ENCODE measurements at places on chromosomes 1 and 21. TPM values are rescaled to one million over a fixed set of nuclear protein-coding genes. Genes with fewer than 3 reads are reported as not detected.
A peak's percentile ranks its signal among the peaks of the same experiment; 100 is the strongest.

Gene GCSAML
- not detected for total RNA-seq

GRCh38 chr1:24126672-24127023, 14.7 kb upstream of the MYOM3 start:
- no peak for DNase-seq

Gene INTS3
- total RNA-seq, result 88.3 TPM

Gene CELA2B
- not detected for total RNA-seq

Gene TTC39A
- 0.35 TPM for total RNA-seq

DNA sequence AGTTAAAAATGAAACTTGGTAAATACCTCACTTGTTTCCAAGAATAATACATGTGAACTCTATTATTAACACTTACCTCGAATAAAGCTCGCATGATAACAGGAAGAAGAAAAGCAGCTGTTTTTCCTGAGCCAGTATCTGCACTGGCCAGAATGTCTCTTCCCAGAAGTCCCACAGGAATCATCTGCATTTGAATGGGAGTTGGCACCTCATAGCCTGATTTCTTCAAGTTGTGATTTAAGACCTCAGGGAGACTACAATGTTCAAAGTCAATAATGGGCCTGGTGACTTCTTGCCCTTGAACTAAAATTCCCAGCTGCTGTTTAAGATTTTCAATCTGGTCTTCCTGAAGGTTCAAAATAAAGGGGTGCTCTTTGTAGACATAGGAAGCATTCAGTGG, 3.8 kb downstream of the DDX59 start:
- no peak for DNase-seq

Gene KDF1
- 5.1 TPM for total RNA-seq

GRCh38 chr1:202201266-202201665, 7.7 kb downstream of the LGR6 start:
- no peak for DNase-seq

DNA sequence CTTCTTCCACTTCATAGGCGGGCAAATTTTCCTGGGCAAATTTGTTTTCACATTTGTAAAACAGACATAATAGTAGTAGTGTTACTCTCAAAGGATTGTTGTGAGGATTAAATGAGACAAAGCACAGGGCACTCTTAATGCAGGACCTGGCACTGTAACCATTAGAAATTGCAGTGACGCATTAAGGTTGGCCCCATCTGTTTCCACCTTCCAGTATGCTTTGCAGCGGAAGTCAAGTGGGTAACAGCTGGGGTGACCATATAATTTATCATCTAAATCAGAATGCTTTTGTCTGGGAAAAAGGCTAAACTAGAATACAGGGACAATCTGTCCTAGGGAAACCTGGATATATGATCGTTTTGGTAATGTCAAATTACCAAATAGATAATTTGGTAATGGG, 132.5 kb upstream of the CACHD1 start:
- no peak for DNase-seq

DNA sequence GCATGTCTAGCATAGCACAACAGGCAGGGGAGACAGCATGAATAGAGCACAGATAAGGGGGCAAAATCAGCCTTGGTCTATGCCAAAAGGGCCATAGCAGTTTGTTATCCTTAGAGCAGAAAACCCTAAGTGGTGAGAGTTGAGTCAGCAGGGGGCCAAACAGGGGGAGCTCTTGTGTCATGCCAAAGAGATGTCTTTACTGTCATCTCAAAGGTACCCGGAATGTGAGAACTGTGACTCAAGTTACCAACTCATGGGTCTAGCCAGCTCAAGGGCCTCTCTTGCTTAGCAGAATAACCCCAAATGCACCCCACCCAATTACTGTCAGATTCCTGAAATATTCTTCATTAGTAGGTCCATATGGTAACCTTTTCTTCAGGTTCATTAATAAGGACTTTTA, 45.9 kb upstream of the NRDC start:
- DNase-seq, result no peak

Gene HSD3B2
- not detected for total RNA-seq

DNA sequence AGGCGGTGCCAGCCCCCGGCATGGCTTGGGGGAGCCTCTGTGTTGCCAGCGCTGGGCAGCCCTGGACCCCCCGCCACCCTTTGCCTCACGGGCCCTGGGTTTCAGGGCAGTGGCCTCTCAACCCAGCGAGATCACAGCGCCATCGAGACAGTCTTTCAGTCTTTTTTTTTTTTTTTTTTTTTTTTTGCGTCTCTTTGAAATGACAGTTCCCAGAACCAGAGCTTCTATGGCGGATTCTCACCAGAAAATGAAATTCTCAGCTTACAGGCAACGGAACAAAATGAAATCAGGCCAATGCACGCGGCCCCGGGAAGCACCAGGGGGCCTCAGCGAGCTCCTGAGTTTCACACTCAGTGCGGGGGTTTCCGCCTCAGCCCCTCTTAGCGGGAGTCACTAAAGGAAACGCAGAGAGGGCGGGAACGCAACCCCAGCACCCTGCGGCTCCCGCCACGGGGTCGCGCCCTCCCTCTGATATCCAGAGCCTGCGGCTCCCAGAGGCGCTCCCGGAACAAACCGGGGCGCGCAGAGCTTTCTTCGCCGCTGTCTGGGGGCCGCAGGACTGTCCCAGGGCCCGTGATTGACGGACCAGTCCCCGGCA, 8.0 kb upstream of the COL6A1 start:
- peak; percentile 49 for DNase-seq

Gene KCNA10
- not detected for total RNA-seq

DNA sequence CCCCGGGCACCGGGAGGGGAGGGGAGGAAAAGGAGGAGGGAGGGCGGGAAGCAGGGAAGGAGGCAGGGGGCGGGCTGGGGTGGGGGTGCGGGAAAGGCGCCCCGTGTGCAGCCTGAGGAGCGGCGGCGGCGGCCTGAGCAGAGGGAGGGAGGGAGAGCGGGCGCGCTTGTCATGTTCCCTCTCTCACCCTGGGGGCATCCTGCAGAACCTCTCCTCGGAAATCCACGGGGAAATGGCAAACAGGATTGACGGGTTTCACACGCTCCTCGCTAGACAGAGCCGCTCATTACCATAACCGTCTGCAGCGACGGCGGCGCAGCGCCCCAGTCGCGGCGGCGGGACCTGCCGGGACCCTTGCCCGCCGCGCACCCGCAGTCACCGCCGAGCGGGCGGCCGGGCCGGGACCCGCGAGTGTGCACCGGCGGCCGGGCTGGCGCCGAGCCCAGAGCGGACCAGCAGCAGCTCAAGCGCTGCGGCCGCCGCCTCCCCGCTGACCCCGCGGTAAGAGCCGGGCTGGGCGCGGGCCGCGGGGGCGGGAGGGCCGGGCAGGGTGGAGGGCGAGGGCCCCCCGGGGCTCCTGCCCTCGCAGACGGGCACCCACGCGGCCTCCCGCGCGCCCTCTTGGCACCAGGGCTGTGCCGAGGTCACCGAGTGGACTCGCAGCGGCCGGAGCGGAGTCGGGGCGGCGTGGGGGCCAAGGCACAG, at the start of gene SERTAD4:
SERTAD4 (plus strand) TSS at position 286 of the 705 bp plus-strand sequence. CDS start 5,165 bp downstream, outside the sequence.
- DNase-seq, result peak; percentile 57

Gene IGSF9
- 0.44 TPM for total RNA-seq

DNA sequence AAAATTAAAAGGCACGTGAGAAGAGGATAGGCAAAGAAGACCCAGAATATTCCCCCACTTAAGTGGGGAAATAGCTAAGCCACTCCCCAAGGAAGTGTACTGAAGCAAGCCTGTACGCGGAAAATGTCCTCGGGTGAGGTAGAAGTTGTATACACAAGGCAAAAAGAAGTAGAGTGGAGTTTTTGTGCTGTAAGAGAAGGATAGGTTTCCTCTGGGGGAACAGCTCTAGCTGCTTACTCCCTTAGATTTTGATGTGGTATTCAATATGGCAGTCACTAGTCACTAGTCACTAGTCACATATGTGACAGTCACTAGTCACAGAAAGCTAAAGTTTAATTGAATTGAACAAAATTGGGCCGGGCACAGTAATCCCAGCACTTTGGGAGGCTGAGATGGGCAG, 7.6 kb downstream of the TXNIP start:
- no peak for DNase-seq

DNA sequence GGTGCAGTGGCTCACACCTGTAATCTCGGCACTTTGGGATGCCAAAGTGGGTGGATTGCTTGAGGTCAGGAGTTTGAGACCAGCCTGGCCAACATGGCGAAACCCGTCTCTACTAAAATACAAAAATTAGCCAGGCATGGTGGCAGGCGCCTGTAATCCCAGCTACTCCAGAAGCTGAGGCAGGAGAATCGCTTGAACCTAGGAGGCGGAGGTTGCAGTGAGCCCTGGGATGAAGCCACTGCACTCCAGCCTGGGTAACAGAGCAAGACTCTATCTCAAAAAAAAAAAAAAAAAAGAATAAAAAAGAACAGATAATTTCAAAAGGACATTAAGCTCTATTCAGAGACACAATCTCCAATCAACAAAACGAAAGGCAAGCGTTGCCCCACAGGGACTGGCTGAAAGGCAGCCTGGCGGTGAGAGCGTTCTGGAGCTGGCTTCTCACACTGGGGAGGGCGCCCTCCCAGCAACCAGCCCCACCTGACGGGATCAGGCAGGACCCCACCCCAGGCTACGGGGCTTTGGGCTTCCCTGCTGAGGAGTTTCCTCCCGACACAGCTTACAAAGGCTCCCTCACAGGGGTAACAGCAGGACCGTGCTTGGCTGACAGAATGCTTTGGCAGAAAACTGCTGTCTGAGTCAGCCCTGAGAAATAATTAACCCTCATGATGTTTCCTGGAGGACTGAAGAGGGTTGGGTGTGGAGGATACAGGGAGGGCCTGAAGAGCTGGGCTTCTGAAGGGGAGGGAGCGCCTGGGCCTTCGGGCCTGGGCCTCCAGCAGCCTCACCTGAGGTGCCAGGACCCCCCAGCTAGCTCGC, 31.1 kb upstream of the SRP9 start:
- peak; percentile 98 for DNase-seq

Gene OR13G1
- total RNA-seq, result not detected

GRCh38 chr1:59751801-59752200, 62.9 kb upstream of the HOOK1 start:
- DNase-seq, result peak; percentile 32

DNA sequence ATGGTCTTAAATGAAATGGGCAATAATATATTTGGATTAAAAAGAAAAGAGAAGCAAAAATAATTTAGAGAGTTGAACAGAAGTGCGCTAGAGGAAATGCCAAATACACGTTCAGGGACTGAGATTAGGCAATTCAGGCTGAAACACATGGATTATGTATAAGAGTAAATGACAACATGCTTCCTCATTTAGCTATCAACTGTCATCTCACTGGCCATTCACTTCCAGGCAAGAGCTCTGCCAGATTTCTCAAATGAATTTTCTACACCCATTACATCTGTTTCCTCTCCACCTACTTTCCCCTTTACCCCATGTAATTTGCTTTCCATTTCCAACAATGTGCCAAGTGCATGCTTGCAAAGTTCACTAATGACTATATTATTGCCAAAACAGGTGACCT, 582.4 kb downstream of the LTN1 start:
- DNase-seq, result no peak

Gene FALEC
- total RNA-seq, result not detected

Gene CCDC17
- 3.9 TPM for total RNA-seq

DNA sequence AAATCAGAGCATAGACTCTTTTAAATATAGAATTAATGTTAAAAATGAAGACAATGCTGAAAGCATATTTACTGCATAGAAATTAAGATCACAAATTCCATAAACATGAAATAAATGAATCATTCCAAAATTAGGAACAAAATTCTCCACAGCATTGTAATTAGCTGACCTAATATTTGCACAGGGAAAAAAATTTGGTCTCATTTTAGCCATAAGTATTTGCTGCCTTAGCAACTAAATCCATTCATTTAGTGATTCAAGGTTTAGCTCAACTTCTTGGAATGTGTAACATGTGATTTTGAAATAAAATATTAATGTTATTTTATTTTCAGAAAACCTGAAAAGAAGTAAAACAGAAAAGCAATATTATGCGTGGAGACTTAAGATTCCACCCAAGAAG, 25.5 kb downstream of the ADAMTS5 start:
- DNase-seq, result no peak

Gene RAP1GAP
- total RNA-seq, result 0.22 TPM

DNA sequence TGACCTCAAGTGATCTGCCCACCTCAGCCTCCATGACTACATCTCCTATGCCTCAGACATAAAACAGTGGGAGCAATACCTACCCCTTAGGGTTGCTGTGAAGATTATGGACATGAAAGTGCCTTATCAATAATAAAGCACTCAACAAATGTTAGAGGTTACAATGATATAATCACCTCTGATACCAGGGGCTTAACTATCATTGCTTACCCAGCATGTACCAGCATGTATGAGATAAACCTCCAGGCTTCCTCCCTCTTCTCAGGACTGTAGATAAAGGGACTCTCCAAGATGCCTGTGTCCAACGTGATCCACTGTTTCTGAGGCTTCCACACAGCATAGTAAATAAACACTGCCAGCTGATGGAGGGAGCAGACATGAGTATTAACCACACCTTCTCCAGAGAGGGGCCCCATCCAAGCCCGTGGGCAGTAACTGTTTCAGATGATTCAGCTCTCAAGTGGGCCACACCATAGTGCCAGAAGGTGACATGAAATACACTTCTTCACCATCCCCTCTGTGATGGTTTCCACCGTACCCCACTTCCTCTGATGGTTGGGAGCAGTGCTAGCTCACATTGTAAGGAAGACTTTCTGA, 26.2 kb downstream of the RHBDL2 start:
- no peak for DNase-seq

Gene VANGL2
- 0.26 TPM for total RNA-seq

GRCh38 chr1:108585313-108585712, 25.4 kb downstream of the EEIG2 start:
- DNase-seq, result no peak

Gene FAM110D
- total RNA-seq, result not detected

Gene RCSD1
- total RNA-seq, result 0.27 TPM

GRCh38 chr1:169892927-169893644, 610 bp downstream of the SCYL3 start:
- peak; percentile 43 for DNase-seq

DNA sequence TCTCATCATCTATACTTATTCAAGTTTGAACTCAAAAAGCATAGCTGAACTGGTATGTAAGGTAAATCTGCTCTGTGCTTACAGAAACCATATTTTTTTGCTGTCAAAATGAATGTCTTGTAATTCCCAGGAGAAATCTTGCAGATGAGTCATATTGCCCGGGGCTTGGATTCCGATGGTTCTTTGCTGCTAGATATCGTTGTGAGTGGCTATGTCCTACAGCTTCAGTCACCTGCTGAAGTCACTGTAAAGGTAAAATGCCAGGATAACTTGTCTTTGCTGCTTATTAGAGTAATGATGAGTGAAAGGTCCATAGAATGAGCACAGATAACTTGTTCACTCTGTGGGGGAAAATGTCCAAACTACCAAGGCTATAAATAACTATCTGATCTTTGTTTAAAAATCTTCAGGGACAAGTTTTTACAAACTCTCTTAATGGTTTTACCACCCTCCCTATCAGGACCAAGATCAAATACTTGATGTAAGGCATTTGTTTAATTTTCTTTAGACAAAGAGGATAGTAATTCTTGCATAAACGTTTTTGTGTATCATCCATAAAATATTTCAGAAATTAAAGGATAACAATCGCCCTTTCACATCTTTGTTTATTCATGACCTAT, 222.3 kb downstream of the TPR start:
- DNase-seq, result peak; percentile 91
